GM12865 (cell line): ENCODE measurements at places on chromosomes 5 and 9.
A peak's percentile ranks its signal among the peaks of the same experiment; 100 is the strongest.

GRCh38 chr9:38289866-38290245 lies 102.6 kb upstream of the ALDH1B1 start:
- DNase-seq: no peak

DNA sequence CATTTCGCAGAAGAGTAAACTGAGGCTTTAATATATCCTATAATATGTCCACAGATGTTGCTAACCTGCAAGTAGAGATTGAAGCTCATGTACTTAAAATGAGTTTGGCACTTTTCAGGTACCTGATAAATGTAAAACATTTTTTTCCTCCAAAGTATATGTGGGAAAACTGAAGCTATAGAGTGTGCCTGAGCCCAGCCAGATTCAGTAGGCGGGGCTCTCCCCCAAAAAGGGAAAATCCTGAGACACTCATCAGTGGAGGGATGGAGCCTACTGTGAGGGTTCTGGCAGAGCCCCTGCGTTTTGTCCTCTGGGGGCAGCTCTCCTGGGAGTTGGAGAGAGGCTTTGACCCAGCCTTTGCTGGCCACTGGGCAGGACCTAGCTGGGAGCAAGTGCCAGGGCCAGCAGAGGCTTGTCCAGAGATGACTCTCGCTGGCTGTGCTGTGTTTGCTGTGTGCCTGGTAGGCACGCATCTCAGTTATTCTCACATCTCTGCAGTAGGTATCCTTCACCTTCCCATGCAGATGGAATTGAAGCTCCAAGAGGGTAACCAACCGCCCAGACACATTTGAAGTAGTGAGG lies 81.1 kb upstream of the SPRY4 start:
- no peak for DNase-seq

- DNase-seq: no peak
These were observed at the start of gene LMX1B for GRCh38 chr9:126613651-126614050. Gene LMX1B (plus strand): TSS chr9:126613928. CDS start chr9:126614450, 522 bp downstream.

DNA sequence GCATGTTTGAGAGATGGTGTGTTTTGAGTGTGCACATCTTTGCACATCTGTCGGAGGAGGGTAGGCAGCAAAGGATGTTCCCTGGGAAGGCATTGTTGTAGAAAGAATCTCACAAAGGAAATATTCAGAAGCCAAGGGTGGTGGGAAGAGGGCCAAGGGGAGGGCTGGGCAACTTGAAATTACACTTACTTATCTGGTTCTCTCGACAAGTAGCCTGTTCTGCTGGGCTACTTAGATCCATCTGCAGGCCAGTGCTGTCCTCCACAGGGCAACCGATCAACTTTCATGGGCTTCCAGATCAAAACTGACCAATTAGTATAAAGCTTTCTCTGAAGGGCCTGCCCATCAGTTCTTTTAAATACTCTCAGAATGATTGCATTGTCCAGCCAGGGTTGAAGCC lies 495.2 kb downstream of the GADD45G start:
- DNase-seq: no peak

GRCh38 chr5:171419688-171420430 lies 412 bp downstream of the FGF18 start:
- DNase-seq: peak; percentile 33

GRCh38 chr9:136228107-136228875 lies 17.3 kb downstream of the QSOX2 start:
- DNase-seq: no peak

GRCh38 chr5:59637884-59638580 lies 255.5 kb downstream of the PDE4D start:
- DNase-seq: no peak

GRCh38 chr5:14879937-14880589 lies 8.5 kb upstream of the ANKH start:
- no peak for DNase-seq

DNA sequence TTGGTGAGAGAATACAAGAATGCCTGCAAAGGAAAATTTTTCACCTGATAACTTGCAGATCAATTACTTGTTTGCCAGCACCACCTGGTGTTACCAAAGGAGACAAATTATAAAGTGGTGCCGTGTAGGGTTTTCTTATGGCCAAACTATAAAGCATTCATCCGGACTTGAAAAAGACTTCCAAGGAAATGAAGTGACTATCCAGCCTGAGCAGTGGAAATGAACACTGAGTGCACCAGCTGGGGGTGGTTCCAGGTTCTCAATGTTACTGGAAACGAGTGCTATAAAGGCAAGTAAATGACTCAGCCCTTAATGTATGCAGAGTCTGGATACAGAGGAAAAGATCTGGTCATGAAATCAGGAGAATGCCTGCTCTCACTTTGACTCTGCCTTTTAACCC lies 113.1 kb downstream of the DNAH5 start:
- DNase-seq: no peak

DNA sequence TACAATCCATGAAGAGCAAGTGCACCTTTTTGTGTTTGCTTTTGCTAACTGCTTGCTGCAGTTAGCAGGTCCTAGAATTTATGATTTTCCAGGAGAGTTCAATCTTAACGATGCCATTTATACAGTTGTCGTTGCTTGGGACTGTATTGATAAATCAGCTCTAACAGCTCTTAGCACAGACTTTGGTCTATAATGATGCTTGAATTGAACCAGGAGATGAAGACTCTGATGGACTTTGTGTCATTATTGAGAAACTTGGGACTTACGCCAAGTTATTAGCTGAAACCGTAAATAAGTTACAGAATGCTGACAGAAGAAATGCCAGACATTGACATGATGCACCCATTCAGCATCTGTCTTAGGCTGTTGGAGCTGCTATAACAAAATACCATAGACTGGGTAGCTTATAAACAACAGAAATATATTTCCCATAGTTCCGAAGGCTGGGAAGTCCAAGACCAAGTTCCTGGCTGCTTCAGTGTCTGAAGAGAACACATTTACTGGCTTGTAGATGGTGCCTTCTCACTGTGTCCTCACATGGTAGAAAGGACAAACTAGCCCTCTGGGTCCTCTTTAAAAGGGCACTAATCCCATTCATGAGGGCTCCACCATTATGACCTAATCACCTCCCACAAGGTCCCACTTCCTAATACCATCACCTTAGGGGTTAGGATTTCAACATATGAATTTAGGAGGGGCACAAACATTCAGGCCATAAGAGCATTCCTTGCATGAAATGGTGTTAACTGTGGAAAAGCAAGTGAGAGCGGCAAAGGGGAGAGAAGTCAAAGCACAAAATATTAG lies 17.6 kb downstream of the GLRX start:
- DNase-seq: no peak

DNA sequence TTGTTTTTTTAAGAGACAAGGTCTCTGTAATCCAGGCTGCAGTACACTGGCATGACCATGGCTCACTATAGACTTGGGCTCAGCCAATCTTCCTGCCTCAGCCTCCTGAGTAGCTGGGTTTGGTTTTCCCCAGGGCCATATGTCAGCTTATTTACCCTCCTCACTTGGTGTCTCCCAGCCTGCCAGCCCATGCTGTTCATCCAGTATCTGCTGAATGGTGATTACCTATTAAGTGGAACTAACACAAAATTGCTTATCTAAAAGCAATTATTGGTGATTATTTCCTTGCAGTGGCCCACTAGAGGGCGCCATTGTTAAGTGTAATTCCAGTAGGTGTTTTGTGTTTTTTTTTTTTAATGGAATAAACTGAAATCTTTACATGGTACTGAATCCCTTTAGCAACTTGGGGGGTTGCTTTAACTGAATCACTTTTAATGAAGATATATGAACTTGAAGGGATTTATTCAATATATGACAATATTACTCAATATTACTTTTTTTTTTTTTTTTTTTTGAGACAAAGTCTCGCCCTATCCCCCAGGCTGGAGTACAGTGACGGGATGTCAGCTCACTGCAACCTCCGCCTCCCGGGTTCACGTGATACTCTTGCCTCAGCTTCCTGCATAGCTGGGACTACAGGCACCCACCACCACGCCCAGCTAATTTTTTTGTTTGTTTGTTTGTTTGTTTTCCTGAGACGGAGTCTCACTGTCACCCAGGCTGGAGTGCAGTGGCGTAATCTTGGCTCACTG lies 13.8 kb downstream of the EXOSC2 start:
- peak; percentile 80 for DNase-seq

DNA sequence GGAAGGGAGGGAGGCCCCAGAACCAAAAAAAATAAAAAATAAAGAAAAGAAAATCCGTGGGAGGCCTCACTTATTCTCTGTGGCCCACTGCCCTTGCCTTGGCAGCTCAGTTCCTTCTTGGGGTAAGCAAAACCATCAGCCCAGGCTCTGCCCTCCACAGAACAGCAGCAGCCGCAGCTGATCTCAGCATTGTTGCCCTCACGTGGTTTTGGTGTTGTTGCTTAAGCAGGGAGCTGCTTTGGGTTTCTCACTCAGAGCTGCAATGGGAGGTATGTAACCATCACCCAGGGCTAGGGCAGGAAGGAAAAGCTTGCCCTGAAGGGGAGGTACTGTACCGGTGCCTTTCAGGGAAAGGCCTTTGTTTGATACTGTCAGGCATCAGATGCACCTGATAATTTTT lies 374.7 kb upstream of the WWC1 start:
- no peak for DNase-seq

DNA sequence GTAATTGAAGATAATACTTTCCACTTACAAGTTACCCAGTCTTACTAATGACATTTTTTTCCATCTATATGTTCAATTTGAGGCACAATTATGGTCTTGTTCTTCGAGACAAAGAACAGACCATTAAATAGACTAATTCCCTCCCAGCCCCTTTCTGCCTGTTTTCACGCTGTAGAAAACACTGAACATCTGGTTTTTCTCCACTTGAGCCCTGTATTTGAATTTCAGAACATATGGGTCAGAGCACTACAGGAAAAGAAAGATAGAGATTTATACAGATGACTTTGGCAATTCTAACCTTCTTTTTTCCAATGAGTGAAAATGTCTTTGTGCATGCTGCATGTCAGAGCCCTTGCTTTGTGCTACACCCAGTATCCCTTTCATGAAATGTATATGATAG lies 506.9 kb downstream of the LRRC70 start:
- DNase-seq: no peak

DNA sequence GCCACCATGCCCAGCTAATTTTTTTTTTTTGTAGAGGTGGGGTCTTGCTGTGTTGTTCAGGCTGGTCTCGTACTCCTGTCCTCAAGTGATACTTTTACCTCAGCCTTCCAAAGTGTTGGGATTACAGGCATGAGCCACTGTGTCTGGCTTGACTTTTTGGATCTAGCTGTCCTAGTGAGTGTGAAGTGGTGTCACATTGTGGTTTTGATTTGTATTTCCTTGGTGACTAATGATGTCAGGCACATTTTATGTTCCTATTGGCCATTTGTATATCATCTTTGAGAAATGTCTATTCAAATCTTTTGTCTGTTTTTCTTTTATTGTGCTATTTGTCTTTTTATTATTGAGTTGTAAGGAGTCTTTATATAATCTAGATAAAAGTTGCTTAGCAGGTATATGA lies 53.5 kb upstream of the MCCC2 start:
- peak; percentile 57 for DNase-seq

GRCh38 chr9:79013715-79014610 lies 557.8 kb upstream of the TLE4 start:
- no peak for DNase-seq

GRCh38 chr5:54539001-54539400 lies 21.4 kb downstream of the SNX18 start:
- DNase-seq: no peak

DNA sequence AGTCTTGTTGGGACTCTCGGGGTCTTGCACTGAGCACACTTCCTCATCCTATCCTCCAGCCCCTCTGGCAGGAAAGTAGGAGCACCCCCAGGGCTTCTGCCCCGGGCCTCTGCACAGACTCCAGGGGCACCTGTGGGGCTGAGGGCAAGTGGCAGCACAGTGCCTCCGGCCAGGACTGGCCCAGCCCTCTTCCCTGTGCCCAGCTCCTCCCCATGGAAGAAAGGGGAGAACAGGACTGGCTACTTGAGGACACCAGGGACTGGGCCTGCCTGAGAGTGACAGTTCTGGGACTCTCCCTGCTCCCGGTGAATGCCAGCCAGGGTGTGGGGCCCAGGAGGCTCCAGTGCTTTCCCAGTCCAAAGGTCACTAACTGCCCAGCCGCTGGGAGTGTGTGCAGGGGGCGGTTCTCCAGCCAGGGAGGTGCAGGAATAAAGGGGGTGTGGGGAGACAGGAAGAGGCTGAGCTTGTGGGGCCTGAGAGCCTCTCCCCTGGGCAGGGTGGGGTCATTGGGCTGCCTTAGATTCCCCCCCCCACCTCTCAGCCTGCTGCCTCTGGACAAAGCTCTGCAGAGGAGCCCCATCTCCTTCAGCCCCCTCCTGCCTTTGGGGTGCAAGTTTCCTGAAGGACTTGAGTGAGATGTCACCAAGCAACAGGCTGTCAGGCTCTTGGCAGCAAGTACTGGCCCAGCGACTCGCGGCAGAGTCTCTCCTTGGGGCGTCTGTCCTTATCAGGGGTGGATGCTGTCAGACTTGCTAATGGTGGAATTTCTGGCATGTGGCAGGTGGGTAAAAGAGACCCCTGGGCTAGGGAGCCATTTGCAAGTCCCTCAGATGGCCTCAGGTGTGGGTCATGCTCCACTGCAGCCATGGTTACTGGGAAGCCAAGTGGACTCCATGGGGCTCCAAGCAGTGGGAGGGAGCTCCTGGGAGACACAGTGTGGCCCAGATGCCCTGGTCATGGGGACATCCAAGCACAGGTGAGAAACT lies 19.1 kb upstream of the JADE2 start:
- no peak for DNase-seq

DNA sequence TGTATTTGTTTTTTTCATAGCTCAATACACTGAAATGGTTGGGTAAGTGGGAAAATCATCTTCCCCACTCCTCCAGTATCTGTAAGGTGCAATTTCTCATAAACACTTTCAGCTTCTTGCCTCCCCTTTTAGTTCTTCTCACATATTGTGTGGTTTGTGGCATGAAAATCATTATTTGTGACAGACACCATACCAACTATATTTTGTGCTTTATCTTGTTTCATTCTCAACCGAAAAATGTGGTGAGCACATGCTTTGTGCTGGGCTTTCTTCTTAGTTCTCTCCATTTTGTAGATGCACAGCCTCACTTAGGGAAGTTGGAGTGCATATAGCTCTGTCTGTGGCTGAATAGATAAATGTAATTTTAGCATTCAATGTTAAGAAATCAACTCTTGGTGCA lies 6.4 kb upstream of the ANXA2R start:
- DNase-seq: no peak

- DNase-seq: no peak
These were observed 239.0 kb downstream of the PBX3 start for GRCh38 chr9:125985998-125986655.

DNA sequence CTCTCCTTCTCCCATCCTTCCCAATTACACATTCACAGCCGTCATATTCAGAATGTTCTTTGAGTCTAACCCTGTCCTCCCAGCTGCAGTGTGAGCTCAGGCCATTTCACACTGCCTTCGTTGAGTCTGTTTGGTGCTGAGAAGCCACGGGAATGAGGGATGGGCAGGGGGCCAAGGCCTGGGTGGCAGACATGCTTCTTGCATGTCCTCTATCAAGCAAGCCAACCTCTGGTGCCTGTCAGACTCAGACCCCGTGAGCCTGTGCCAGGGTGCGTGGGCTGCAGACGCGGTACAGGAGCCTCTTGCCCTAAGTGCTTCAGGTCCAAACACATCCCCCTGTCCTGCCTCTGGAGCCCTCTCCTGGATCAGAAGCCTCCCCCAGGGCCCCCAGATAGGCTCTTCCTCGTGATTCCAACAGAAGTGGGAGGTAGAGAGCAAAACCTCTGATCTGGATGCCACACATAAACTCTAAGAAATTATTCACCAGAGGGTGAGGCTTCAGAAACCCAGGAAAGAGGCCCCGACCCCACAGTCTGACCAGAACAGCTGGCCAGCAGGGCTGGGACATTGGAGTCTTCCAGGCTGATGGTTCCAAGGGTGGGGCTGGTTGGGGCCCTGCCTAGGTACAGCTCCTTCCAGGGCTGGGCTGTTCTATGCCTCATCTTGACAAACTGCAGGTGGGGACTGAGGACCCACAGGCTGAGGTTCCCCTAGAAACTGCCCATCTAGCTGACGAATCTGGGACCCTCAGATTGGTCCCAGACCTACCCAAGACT lies 46.7 kb upstream of the CDKN2AIPNL start:
- DNase-seq: no peak
